ENCODE measurements at places on chromosomes 13 and 19. TPM values are rescaled to one million over a fixed set of nuclear protein-coding genes. Genes with fewer than 3 reads are reported as not detected.

- DNase-seq: no peak
Observed at GRCh38 chr19:44749292-44749691, 784 bp downstream of the BCL3 start.

GRCh38 chr13:97275776-97276501 is 53.8 kb downstream of the MBNL2 start:
- no peak for DNase-seq

DNA sequence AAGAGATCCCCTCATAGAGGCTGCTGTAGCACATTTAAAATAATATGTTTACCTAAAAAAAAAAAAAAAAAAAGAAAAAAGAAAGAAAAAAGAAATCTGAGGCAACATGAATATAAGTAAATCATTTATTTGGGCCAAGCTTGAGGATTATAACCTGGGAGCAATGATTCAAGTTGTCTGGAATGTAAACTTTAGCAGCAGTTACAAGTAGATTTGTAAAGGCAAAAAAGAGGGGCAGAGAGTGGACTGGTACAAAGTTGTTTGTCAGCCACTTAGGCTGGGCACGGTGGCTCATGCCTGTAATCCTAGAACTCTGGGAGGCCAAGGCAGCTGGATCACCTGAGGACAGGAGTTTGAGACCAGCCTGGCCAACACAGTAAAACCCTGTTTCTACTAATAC is 11.3 kb downstream of the ZNF43 start:
- DNase-seq: no peak

DNA sequence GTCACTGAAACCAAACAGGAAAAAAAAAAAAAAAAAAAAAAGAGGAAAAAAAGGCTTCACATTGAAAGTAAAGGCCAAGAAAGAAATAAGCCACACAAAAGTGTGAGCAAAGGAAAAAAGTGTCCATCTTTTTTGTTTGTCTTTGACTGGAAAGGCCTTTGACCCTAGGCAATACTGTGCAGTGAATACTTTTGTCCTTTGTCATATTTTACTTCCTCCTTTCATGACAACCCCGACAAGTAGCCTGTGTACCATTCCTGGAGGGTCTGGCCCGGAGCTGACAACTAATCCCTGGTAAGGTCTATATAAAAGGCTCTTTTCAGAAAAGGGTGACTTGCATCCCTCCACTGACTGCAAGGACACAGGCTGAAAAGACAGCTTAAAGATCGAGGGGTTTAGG is 12.9 kb upstream of the MICU2 start:
- no peak for DNase-seq

DNA sequence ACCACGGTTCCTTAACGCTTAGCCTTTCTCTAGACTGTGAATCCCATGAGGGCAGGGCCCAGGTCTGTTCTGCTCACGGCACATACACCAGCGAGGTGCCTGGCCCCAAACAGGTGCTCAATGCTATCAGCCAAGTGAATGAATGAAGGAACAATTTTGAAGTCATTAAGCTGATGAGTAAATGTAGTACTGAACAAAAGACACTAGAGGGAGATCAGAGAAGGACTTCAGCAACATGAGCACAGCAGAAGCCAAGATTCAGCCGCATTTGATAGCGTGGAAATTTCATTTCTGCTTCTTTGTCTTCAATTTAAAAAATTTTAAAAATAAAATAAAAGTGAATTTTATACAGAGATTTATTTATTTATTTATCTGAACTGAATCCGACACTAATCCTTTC is 20.1 kb upstream of the MYO16 start:
- no peak for DNase-seq

- DNase-seq: peak; percentile 83
Observed at GRCh38 chr19:47305309-47305751, 4.3 kb upstream of the C5AR1 start.

DNA sequence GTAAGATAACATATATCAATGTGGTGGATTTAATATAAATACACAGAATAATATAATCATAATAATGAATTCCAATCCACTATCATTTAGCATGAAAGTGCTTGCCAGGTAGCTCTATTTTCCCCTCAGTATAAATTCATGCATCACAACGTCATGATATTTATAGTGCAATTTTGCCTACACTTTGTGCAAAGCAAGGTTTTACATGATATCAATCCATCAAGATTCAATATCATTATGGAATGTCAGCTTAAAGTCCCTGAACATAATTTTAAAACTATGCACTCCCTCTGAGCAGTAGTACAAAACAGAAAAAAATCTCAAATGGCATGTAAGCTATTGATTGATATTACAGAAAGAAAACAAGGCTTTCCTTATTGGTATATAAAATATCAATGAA is 962.2 kb upstream of the PCDH20 start:
- DNase-seq: no peak

GRCh38 chr13:20351281-20352022 is 119.3 kb upstream of the GJB6 start:
- DNase-seq: no peak

- DNase-seq: no peak
Observed at GRCh38 chr13:29654384-29654783, 58.9 kb upstream of the SLC7A1 start.

DNA sequence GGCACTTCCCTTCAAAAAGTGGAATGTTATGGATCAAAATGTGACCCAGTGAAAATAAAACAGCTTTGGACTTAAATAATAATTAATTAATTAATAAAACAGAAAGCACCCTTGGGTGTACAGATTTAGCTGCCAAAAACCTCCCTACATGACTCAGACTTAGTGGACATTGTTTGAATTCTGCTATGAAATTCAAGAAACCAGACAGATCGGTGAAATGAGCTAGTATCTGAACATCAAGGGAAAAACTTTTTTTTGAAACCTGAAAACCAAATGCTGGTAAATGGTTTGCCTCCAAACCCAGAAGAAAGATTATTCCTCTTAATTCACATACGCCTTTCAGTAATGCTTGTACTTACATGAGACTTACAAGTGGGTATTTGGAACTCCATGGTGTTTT is 33.5 kb downstream of the SOX21 start:
- DNase-seq: no peak

Gene HRC
- total RNA-seq: 26.6 TPM

Gene ADAT3
- total RNA-seq: 10.9 TPM

Gene CCDC8
- total RNA-seq: 6.3 TPM

Gene ZNF667
- total RNA-seq: 6.0 TPM

Gene ZNF358
- 148 TPM for total RNA-seq

Gene ATCAY
- 182 TPM for total RNA-seq

Gene CARM1
- total RNA-seq: 133 TPM

Gene LGI4
- total RNA-seq: 14.4 TPM

All from glutamatergic neuron (in vitro differentiated cells).